ENCODE measurements at places on chromosomes 6 and 20. TPM values are rescaled to one million over a fixed set of nuclear protein-coding genes. Genes with fewer than 3 reads are reported as not detected.

The PRND gene
- total RNA-seq: not detected

The ERVFRD-1 gene
- not detected for total RNA-seq

The SLC32A1 gene
- not detected for total RNA-seq

The EYS gene
- not detected for total RNA-seq

The ENPP4 gene
- 9.2 TPM for total RNA-seq

The SLC12A5 gene
- 11.0 TPM for total RNA-seq

The GSTA2 gene
- not detected for total RNA-seq

The SLC44A4 gene
- not detected for total RNA-seq

The PAK5 gene
- total RNA-seq: not detected

The SLC35D3 gene
- total RNA-seq: not detected

The PTK7 gene
- total RNA-seq: 13.0 TPM

The CCDC28A gene
- 22.4 TPM for total RNA-seq

The NKX2-2 gene
- not detected for total RNA-seq

The WFDC10B gene
- total RNA-seq: not detected

The VSX1 gene
- not detected for total RNA-seq

The PPP1R16B gene
- total RNA-seq: 45.4 TPM

The SPTLC3 gene
- not detected for total RNA-seq

The SLC2A10 gene
- not detected for total RNA-seq

The COL12A1 gene
- not detected for total RNA-seq

- DNase-seq: no peak
Measured at GRCh38 chr6:53975941-53976615, 135.2 kb upstream of the MLIP start.

GRCh38 chr6:23608931-23609435 lies 517.0 kb upstream of the NRSN1 start:
- no peak for DNase-seq

DNA sequence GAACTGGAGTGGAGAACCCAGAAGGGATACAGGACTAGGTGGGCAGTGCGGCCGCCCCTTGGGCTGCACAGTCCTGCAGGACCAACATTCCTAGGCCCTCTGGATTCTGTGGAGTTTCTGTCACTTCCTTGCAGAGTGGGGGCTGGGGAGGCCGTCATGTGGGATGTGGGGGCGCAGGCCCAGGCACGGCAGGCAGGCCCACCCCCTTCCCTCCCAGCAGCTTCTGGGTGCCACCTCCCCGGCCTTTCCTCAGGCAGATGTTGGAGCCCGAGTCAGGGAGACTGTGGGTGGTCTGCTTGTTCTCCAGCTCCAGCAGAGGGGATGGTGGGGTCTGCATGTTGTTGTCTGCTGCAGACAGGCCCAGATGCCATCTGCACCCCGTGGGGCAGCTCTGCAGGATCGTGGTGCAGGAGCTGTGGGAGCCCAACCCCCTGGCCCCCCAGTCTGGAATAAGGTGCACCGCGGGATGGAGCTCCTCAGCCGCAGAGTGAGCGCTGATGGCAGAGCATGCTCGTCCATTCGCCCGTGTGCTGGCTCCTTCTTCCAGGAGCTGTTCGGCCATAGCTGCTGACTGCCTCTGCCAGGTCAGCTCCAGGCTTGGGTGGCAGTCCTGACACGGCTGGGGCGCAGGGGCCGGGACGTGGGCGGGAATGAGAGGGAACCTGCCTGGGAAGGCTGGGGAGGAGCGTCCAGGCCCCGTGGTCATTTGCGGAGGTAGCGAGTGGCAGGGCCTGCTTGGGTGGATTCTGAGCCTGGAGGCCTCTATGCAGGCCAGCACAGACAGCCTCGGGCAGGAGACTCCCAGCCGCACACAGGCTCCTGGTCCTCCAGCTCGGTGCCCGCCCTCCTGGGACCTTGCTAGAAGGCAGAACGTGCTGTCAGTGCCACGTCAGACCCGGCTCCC lies 18.1 kb downstream of the SLC17A9 start:
- DNase-seq: no peak

DNA sequence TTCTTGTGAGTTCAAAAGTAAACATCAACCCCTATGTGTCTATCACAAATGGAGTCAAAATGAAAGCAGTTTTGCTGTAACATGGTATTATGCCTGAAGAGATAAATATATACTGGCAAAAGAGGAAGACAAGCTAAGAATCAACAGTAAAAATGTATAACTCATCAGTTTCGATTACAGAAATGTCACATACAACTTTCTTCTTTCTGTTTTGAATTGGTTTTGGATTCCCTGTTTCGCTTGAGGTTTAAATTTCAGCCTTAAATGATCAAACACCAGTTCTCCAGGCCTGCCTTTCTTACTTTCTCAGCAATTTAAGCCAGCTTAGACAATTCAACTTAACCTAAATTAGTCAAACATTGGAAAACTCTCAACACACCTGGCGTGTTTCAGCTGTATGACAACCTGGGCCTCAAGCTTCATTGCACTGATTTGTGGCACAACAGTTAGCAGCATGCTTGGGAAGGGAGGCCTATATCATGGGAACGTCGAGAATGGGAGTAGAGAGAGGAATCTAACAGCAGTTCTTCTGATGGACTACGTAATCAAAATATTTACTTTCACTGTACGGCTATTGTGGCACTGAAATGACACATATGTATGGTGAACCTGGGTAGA lies 51.9 kb upstream of the MARCKS start:
- DNase-seq: peak; percentile 2

DNA sequence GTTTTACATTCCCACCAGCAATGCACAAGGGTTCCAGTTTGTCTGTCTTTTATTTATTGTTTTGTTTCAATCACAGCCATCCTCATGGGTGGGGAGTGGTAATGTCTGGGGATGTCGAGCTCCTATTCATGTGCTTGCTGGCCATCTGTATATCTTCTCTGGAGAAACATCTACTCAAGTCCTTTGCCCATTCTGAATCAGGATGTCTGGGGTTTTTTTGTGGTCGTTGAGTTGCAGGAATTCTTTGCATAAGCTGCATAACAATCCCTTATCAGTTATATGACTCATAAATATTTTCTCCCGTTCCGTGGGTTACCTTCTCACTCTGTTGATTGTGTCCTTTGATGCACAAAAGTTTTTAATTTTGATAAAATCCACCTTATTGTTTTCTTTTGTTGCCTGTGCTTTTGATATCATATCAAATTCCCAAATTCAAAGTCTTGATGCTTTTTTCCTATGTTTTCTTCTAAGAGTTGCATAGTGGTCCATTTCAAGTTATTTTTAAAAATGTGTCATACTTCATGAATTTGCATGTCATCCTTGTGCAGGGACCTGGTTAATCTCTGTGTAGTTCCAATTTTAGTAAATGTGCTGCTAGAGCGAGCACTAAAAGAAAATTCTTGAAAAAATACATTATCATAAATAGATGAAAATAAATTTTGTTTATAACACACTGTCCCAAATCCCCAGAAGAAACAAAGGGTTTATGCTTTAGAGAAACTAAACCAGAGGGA lies 54.9 kb upstream of the PDE10A start:
- DNase-seq: no peak

- DNase-seq: peak; percentile 93
Measured at GRCh38 chr20:31707994-31708735, 14.5 kb downstream of the BCL2L1 start.

GRCh38 chr6:109579361-109579760 lies 96.3 kb upstream of the ZBTB24 start:
- DNase-seq: no peak

- DNase-seq: no peak
Measured at GRCh38 chr20:62944746-62945145, 6.8 kb downstream of the GID8 start.

DNA sequence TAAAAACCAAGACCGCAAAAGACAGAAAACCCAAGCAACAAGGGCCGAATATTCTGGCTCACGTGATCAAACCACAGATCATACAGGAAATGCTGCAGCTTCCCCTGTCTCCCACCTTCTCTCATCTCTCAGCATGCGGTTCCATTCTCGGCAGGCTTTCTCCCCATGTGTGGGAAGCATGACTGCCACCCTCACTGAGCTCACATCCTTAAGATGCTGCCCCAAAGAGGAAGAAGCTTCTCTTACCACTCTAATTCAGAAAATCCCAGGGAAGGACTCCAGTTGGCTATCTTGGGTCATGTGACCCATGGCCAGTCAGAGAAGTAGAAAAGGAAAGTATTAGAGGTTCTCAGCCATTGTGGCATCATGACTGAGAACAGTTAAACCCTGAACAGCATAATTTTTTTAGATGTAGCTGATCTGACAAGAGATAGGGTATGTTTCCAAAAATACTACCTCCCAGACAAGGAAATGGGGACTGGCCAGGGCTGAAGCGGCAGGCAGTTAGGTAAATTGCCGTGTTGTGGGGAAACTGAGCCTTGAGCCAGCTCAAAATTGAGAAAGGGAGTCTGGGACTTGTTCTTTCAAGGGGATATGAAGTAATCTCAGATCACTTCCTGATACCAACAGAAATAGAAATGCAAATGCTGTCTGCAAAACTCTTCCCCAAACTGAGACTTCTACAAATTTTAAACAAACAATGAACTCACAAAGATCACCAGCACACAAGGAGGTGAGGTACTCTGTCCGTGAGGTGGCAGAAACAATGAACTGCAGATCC lies 37.1 kb upstream of the GRM4 start:
- DNase-seq: peak; percentile 48

- no peak for DNase-seq
Measured at GRCh38 chr6:33424855-33425667, 5.2 kb downstream of the SYNGAP1 start.

- DNase-seq: no peak
Measured at GRCh38 chr6:90495216-90495817, 91.6 kb downstream of the MAP3K7 start.

DNA sequence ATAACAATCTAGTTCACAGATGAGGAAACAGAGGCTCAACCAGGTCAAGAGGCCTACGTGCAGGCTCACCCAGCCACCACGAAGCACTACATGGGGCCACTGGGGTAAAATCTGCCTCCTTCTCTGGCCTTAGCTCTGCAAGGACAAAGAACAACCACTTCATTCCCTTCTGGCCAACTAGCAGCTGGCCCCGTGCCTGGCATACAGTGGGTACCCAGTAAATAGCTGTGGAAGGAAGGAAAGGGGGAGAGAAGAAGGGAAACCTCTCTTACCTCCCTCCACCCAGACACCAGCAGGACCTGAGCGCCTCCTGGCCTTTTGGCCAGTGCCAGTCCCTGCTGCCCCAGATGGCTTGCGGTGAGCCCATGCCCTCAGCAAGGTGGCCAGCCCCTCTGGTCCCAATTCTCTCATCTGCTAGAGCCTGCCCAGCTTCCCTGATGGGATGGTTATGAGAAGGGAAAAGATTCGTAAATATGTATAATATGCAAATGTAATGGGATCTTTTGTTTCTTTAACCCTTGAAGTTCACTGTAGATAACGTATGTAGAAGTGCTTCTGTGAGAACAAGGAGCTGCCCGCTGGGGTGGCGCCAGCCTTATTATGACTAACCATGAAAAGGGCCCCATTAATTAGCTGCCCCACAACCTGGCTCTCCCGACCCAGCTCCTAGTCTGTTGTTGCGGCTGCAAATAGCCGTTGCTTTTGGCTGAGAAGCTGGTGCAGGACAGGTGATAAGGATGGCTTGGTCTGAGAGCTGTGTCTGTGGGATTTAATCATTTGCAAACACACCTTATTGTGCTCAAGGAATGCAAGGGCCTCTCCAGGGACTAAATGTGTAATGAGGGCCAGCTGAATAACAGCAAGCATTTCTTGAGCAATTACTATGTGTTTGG lies 62.0 kb downstream of the DLGAP4 start:
- DNase-seq: no peak

GRCh38 chr6:52538252-52538900 lies 38.5 kb downstream of the TRAM2 start:
- no peak for DNase-seq

DNA sequence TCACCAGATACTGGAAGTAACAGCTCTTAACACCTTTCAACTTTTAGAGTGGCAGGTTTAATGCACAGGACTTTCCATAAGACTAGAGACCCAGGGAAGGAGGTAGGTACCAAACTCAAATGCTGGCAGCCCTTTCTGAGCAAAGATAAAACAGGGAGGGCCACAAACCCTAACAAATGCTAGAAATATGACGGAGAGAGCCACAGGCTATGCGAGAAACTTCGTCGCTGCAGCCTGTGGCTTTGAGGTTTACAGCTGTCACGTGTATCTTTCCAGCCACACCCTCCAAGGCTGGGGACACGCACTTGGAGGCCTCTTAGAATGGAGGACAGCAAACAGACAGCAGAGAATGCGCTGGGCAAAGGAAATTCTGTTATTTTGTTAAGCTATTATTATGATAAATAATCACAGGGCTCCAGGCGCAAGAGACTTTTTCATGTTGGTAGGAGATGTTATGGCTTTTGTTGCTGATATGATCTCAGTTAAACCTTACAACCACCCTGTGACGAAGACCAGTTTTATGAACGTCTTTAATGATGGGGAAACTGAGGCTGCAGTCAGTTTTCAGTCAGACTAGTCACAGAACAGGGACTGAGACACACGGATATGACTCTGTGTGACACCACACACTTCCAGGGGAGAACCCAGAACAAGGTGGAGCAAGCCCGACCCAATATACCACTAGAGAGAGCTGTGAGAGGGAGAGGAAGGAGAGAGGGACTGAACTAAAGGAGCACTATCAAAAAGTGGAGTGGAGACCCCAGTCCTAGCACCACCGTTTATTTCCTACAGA lies 2.0 kb downstream of the TRAM2 start:
- no peak for DNase-seq

GRCh38 chr6:96156425-96156824 lies 140.7 kb downstream of the FUT9 start:
- no peak for DNase-seq

GRCh38 chr6:80690551-80691131 lies 584.2 kb downstream of the BCKDHB start:
- DNase-seq: no peak

GRCh38 chr6:125746731-125747588 lies 2.5 kb upstream of the HEY2 start:
- DNase-seq: peak; percentile 61

DNA sequence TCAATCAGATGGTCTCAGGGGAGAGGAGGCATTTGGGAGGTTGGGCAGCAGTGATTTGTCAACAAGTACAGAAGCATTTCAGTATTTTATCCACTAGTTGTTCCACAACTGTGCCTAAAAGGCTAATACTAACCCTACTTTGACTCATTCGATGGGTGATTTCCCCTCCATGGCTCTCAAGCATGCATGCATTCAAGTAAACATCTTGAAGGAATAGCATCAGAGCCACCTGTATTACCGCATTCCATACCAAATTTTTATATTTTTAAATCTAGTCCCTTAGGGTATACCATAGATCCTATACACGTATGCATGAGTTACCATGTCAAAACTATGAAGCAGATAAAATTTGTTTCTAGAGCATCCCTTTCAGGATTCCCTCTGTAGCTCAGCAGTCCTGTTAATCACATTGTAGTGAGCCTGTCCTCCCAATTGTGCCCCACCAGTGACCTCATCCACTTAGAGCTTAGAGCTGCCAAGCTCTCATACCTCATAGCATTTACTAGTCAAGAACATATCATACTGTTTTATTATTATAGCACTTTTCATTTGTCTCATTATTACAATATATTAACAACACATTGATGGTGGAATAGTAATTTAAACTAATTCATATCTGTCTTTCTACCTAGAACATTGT lies 213.8 kb downstream of the LAMA2 start:
- DNase-seq: no peak

GRCh38 chr6:158409451-158409850 lies 97.2 kb downstream of the TULP4 start:
- DNase-seq: peak; percentile 9

- no peak for DNase-seq
Measured at GRCh38 chr6:79330704-79331103, 96.2 kb upstream of the HMGN3 start.

GRCh38 chr20:61119794-61120410 lies 132.2 kb upstream of the CDH4 start:
- no peak for DNase-seq

Data from OCI-LY7 (cell line).